ENCODE measurements at places on chromosomes 6 and 20. TPM values are rescaled to one million over a fixed set of nuclear protein-coding genes. Genes with fewer than 3 reads are reported as not detected.

- no peak for DNase-seq
Observed at GRCh38 chr6:145380186-145380585, 355.1 kb downstream of the EPM2A start.

- DNase-seq, result no peak
Observed at GRCh38 chr6:22670605-22671004, 101.2 kb downstream of the HDGFL1 start.

- DNase-seq, result peak; percentile 77
Observed at GRCh38 chr6:52389626-52390360, 27.8 kb downstream of the PAQR8 start.

DNA sequence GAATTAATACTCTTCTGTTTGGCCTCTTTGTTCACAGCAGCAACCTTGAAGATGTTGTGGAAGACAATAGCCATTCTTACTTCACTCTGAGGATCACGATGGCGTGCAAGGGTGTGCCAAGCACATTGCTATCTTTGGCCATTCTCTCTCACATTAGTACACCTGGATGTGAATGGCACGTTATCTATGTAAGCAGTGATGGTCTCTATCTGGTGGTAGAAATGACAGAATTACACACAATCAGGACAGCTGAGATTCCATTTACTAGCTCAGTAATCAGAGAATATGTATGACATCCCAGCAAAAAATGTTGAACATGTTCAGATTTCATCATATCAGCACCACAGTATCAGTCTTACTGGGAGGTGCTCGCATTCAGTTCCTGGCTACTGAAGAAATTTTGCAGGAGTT lies 116.2 kb downstream of the LCA5 start:
- no peak for DNase-seq

- no peak for DNase-seq
Observed at GRCh38 chr20:52945862-52946522, 26.2 kb upstream of the TSHZ2 start.

GRCh38 chr6:151325075-151326050 lies 66.0 kb downstream of the ZBTB2 start:
- peak; percentile 26 for DNase-seq

- DNase-seq, result peak; percentile 19
Observed at GRCh38 chr6:75424618-75425548, 68.7 kb downstream of the FILIP1 start.

GRCh38 chr6:11969092-11969491 lies 43.0 kb upstream of the HIVEP1 start:
- DNase-seq, result no peak

DNA sequence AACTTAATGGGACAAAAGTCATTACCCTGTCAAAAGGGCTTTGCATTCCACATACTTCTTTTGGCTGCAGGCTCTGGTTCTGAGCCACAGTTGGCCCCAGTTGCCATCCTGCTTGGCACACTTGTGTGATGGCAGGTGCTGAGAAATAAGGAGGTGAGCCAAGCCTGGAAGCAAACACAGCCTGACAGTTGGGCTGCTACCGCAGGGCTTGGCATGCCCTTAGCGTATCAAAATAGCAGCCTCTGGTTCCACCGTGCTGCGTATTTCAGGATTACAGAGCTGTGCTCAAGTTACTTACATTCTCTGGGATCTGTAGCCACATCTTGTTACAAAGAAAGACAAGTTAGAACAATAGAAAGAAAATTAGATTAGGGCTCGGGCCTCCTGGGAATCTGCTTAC lies 11.1 kb downstream of the MTHFD1L start:
- no peak for DNase-seq

GRCh38 chr6:29813809-29814208 lies 13.8 kb upstream of the HLA-G start:
- no peak for DNase-seq

GRCh38 chr6:80636689-80637088 lies 530.2 kb downstream of the BCKDHB start:
- DNase-seq, result no peak

GRCh38 chr6:93017213-93017612 lies 402.1 kb downstream of the EPHA7 start:
- DNase-seq, result no peak

DNA sequence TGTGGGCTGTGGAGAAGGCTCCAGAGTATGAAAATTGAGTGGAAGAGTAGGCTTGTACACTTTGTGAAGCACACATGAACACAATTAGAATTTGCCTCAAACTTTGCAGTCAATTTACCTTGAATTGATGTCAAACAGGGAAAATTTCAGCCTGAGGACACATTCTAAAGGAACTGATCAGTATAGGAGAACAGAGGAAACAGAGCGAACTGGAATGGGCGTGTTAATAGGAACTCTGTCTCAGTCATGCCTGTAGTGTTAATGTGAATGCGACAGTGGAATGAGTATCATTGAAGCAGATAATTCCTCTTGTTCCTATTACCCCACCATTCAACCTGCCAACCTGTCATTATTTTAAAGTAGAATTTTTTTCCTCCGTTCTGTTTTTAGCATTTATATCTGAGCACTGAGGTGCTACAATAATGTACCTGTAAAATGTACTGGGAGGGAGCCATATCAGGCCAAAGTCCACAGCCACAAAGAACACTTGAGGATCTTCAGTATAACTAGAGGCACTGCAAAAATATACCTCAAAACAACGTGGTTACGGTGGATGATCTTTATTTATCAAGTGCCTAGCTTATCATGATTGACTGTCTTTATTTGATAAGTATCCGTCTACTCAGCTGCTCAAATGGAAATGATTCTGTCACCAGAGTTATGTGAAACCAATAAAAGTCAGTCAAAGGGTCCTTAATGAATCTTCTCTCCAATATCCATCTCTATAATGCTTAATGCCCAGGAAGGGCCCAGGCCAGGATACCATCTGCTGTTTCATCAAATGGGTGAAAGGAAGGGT lies 125.3 kb upstream of the STMND1 start:
- no peak for DNase-seq

DNA sequence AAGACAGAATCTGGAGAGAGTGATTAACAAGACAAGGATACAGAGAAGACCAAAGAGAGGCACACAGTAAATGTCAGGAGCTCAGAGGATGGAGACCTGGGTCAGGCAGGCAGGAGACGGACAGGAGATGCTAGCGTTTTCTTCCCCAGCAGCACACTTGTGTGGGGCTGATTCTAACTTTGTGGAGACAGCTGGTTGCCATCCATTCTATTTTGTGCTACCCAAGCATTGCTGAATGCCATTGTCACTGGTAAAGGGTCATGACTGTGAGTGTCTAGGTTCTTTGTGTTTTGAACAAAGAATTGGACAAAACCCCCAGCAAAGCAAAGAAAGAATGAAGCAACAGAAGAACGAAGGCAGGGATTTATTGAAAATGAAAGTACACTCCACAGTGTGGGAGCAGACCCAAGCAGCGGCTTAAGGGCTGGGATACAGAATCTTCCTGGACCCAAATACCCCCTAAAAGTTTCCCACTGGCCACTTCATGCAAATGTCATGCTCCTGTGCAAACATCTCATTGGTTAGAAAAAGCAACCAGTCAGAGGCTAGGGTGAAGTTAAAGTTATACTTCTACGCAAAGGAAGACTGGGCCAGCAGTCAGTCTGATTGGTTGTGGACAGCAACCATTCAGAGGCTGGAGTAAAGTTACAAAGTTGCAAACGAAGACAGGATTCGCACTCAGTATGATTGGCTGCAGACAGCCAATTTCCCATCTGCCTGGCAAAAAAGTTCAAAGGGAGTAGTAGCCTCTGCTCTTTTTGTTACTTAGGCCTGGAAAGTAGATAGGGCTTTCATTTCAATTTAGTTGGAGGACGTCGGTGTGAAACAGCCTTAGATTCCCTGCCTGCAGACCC lies 17.5 kb downstream of the PTK7 start:
- no peak for DNase-seq

- DNase-seq, result peak; percentile 16
Observed at GRCh38 chr6:11791354-11792107, 12.9 kb upstream of the ADTRP start.

GRCh38 chr6:150929416-150929815 lies 63.9 kb downstream of the MTHFD1L start:
- DNase-seq, result no peak

- DNase-seq, result no peak
Observed at GRCh38 chr20:63331741-63332400, 29.3 kb downstream of the CHRNA4 start.

- no peak for DNase-seq
Observed at GRCh38 chr6:154506991-154507898, 3.2 kb downstream of the CNKSR3 start.

GRCh38 chr6:151243481-151243880 lies 3.7 kb downstream of the AKAP12 start:
- DNase-seq, result no peak

DNA sequence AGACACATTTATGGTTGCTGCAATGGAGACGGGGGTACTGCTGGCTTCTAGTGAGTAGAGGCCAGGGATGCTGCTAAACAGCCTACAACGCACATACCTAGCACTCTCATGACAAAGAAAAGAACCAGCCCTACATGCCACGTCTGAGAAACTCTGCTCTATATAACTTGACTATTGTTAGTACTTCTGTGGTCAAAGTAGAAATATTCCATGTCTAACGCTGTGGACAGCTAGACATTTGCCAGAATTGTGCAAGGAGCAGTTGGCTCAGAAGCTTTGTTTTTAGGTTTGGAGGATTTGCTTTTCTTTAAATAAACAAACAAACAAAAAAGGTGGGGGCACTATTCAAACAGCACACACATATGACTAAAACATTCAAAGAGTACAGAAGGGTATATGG lies 20.5 kb downstream of the UBE2V1 start:
- DNase-seq, result no peak

GRCh38 chr6:85115376-85115775 lies 334.5 kb upstream of the NT5E start:
- no peak for DNase-seq

- DNase-seq, result no peak
Observed at GRCh38 chr6:112990971-112991370, 643.8 kb downstream of the RFPL4B start.

DNA sequence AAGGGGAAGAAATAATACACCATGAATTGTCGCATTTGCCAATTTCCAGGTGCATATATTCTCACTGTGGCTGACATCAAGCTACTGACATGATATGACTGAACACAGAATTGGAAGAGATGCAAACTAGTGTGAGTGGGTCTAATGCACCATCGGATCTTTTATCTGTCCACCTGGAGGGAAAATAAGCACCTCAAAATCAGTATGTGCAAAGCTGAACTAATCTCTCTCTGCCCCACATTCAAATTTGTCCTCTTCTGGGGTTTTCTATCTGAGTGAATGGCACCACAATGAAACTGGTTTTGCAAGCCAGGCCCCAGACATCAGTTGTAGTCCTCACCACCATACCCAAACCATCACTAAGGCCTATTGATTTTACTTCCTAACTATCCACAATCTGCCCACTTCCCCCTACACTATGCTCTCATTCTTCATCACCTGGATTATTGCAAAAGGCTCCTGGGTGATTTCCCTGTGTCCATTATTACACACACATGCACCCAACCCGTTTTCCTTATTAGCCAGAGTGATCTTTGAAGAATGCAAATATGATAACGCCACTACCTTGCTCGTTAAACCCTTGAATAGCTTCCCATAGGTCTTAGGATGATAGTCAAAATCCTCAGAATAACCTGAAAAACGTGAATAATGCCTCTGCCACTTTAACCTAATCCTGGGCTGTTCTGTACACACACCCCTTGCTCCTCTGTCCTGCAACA lies 159.0 kb upstream of the GMDS start:
- DNase-seq, result no peak

DNA sequence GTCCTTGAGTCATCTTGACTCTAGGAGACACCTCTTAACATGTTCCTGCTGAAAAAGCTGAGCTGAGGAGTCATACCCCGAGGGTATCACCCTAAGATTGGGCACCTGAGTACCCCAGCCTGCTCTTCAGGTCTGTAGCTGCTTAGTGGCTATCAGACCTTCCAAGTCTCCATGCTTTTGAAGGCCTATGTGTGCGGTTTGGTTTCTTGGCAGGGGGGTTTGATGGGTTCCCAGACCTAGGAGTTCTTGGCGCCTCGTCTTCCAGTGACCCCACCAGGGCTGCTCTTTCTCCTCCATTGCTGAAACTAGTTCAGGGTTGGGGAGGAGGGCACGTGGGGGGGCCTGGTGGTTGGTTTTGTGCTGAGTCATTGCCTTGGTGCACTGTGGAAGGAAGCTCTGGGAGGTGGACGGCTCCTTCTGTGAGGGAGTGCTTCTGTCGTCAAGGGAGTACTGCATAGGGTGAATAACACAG lies 20.1 kb downstream of the IGF2R start:
- peak; percentile 56 for DNase-seq

- no peak for DNase-seq
Observed at GRCh38 chr20:36217226-36217625, 19.1 kb upstream of the AAR2 start.

- no peak for DNase-seq
Observed at GRCh38 chr20:58627212-58628072, 23.6 kb upstream of the STX16 start.

DNA sequence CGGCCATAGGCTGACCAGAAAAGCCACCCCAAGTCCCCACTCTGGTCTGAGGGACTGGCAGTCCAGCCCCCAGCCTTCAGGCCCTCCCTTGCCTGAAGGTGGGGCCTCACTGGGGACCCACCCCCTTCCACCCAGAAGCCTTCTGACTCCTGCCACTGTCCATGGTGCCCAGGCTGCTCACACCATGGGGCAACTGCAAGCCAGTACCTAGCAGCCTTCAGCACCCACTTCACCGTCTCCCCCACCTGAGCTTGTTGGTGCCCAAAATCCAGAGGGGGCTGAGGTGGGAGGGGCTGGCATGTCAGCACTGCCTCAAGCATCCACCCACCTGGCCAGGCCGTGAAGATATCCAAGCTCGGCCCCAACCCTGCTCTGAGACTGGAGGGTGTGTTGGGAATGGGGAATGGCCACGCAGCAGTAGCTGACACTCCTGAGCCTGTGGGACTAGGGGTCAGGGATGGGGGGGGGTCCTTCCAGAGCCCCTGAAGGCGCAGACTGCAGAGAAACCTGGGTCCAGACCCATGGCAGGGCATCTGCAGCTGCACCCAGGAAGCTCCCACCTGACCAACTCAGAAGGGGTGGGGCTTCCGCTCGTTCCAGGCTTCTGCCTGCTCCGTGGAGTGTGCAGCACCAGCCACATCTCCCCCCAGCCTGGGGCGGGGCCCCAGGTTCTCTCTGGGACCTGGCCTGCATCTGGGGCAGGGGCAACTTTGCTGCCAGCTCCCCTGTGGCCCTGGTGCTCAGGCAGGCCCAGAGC lies 942.1 kb upstream of the EPHA7 start:
- no peak for DNase-seq

- DNase-seq, result no peak
Observed at GRCh38 chr6:139632840-139633239, 258.4 kb upstream of the CITED2 start.

GSTA2 gene
- not detected for total RNA-seq

MMP24 gene
- not detected for total RNA-seq

NFATC2 gene
- total RNA-seq, result 38.3 TPM

CYP21A2 gene
- total RNA-seq, result 0.16 TPM

TREM2 gene
- not detected for total RNA-seq

BMP2 gene
- total RNA-seq, result not detected

SPTLC3 gene
- total RNA-seq, result 0.72 TPM

MYB gene
- total RNA-seq, result 50.9 TPM

MYL9 gene
- not detected for total RNA-seq

MROH8 gene
- total RNA-seq, result 2.1 TPM

CUL7 gene
- 13.9 TPM for total RNA-seq

TAGAP gene
- 112 TPM for total RNA-seq
